Breast epithelium (tissue), 4 donors: ENCODE measurements at places on chromosomes 2 and 18. TPM values are rescaled to one million over a fixed set of nuclear protein-coding genes. Genes with fewer than 3 reads are reported as not detected.

- DNase-seq, result peak; percentile 38
Observed at GRCh38 chr2:203730883-203731282, 24.4 kb downstream of the CD28 start.

- no peak for DNase-seq
Observed at GRCh38 chr2:241252778-241253475, 62.5 kb downstream of the HDLBP start.

- DNase-seq, result no peak
Observed at GRCh38 chr2:46690825-46691224, 211.5 kb downstream of the TMEM247 start.

GRCh38 chr2:86413296-86414094 lies 27.7 kb upstream of the KDM3A start:
- DNase-seq, result no peak

GRCh38 chr2:122680662-122681061 lies 925.2 kb downstream of the TSN start:
- no peak for DNase-seq

DNA sequence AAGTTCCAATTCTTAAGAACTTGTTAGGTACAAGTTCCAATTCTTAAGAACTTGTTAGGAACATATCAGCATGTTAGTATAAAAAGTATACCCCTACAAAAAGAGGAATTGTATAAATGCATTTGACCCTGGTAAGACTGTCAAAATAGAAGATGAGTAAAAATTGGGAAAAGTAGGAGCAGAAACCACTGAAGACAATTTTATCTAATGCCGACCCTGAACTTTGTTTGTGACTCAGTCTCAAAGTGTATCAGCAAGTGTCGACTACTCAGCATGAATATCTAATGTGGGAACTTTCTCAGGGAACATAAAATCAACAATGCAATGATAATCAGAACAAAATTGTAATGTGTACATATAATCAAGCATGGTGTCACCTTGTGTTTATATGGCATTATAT lies 583 bp upstream of the CD226 start:
- DNase-seq, result no peak

DNA sequence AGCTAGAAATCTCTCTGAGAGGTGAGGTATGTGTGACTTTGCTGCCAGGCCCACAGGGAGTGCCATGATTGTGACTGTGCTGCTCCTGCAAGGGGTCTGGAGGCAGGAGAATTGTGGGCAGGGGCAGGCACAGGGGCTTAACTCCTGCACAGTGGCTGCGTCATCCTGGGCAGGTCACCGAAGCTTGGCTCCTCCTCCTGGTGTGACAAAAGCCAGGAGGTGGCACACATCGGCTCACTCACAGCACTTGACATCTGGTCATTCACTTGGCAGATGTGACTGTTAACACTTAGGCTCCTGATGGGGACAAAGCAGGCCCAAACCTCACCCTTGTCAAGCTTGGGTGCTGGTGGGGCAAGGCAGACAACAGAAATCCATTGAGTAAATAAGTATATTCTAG lies 36.4 kb upstream of the GLI2 start:
- DNase-seq, result no peak

DNA sequence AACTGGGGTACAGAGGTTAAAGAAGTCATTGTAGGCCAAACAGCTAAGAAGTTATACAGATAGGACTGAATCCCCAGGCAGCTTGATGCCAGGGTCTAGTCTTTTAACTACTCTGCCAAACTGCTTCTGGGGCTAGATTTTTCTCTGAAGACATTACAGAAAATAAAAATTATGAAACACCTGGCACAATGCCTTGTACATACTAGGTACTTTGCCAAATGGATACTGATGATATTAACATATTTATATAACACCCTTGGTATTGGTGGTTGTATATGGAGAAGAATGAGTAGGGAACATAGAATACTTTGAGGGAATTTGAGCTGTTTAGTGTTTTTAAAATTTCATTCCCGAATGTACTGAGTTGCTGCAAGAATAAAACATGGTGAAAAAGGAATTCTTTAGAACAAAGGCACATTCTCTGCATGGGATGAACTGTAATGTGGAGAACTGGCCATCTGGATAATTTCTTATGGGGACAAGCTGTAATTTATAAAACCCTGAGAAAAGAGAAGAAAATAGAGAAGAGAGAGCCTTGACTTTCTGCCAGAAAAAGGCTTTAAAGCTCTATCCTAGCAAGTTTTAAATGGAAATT lies 210.9 kb upstream of the TMEM200C start:
- no peak for DNase-seq

DNA sequence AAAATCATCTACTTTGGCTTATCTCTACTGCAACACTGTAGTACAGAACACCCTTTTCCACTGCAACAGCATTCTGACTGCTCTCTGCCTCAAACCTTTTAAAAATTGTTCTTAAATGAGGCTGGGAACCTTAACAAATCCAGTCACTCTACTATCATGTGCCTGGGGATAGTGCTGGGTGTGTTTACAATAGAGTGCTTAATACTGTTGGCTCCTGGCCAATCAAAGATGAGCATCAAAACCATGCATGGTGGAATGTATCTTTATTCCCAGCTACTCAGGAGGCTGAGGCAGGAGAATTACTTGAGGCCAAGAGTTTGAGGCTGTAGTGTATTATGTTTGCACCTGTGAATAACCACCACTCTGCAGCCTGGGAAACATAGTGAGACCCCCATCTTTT lies 7.4 kb downstream of the ANKAR start:
- no peak for DNase-seq

DNA sequence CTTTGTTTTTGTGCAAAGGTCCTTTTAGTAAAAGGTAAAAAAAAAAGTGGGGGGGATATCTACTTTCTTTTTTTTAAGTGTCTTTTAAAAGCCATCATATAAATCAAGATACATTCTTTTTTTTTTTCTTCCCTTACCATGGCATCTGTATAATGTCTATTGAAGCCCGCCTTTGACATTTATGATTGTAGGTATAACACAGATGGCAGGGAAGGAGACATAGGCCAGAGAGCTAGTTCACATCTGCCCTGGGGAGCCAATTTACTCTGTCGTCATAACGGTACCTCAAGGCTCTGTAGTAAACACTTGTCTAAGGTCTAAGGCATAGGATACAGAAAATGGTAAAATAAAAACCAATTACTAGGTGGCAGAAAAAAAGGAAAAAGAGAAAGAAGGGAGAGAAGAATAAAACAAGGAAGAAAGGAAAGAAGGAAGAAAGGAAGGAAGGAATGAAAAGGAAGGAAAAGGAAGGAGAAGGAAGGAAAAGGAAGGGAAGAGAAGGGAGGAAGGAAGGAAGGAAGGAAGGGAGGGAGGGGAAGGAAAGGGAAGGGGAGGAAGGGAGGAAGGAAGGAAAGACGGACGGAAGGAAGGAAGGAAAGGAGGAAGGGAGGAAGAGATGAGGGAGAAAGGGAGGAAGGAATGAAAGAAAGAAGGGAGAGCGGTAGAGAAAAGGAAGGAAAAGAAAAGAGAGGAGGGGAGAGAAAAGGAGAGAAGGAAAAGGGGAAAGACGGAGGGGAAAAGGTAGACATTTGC lies 343.5 kb downstream of the RBM43 start:
- no peak for DNase-seq

DNA sequence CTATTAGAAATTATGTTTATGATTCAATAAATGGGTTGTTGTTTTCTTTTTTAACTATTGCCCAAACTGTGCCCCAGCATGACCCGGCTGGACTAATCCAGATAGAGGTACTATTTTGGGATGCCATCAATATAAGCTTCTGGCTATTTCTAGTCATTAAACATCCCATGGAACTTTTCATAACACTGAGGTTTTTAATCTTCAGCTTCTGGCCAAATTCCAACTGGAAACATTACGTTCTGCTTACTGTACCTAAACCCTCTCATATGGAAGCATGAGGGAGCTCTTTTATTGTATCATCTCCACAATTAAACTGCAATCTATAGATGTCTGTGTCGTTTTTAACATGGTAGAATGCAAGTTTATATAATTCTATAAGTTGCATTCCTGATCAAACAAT lies 674.7 kb downstream of the ARHGAP15 start:
- DNase-seq, result no peak

DNA sequence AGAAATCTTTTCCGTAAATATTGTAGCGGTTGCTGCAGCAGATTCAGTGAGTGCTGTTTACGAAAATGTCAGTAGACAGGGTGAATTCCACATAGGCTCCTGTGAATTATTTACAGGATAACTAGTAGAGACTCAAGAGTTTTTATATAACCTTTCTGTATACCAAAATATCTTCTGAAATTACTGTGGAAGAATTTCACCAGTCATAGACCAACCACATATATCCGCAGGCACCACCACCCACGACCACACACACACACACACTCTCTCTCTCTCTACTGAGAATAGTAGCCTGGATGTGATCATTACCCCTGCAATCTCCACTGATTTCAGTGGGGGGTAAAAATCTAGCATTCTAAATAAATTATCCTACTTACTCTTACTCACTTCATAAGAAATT lies 341.8 kb downstream of the RBM43 start:
- no peak for DNase-seq

- DNase-seq, result no peak
Observed at GRCh38 chr2:230879271-230879882, 14.6 kb downstream of the ITM2C start.

The IL36B gene
- total RNA-seq, result not detected
